ENCODE measurements at places on chromosomes 6 and 20. TPM values are rescaled to one million over a fixed set of nuclear protein-coding genes. Genes with fewer than 3 reads are reported as not detected.

DNA sequence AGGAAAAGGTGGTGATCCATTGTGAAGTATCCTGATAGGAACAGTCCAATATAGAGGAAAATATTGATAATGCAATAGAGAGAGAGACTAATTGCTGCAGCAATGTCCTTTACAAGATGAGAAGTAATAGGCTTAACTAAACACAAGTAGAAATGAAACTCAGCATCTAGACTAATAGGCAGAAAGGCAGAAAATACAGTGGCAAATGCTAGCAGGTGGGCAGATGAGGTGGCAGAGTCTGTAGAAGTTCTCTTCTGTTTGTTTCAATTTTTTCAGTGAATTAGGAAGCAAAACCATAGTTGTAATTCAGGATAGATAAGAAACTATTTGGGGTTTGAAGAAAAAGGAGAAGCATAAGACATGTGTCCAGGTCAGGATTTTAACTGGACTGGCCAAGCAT is 236.7 kb upstream of the HS3ST5 start:
- H3K4me1 ChIP-seq: peaks cover 5% of the 10 kb centered on the region
- no peak overlapping the region for H3K4me3 ChIP-seq
- H3K36me3 ChIP-seq: no peaks in the 10 kb centered on the region
- no peak overlapping the region for H3K27ac ChIP-seq
- no peaks in the 10 kb centered on the region for H3K27me3 ChIP-seq
- DNase-seq: no peak

DNA sequence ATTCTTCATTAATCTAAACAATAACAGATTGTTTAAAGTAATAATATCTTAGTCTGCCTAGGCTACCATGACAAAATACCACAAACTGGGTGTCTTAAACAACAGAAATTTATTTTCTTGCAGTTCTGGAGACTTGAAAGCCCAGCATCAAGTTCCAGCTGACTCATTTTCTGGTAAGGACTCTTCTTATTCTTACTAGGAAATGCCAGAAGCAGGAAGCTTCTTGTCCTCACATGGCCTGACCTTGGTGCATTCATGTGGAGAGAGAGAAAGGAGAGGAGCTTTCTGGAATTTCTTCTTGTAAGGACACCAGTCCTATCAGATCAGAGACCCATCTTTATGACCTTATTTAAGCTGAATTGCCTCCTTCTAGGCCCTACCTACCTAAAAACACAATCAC is 110.5 kb downstream of the ANKRD60 start:
- no peaks in the 10 kb centered on the region for H3K27me3 ChIP-seq
- no peaks in the 10 kb centered on the region for H3K4me1 ChIP-seq
- no peak for DNase-seq
- H3K36me3 ChIP-seq: no peaks in the 10 kb centered on the region

DNA sequence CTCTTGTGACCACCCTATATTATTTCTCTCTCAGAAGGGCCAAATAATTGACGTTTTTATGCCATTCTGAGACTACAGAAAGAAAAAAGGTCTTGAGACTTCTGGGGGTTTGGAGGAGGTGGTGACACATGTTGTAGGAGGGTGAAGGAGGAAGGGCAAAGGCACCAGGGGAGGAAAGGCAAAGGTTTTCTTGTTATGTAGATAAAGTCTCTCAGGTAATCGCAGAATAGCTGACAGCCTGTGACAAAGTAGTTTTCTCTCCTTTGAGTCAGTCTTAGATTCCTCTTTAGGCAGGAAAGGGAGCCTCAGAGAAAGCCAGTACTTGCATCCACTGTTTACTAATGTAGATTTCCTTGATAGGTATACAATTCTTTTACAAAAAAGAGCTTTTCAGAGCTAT is 23.6 kb downstream of the OR2B2 start:
- no peaks in the 10 kb centered on the region for H3K27me3 ChIP-seq
- H3K4me1 ChIP-seq: peaks cover 7% of the 10 kb centered on the region
- no peaks in the 10 kb centered on the region for H3K36me3 ChIP-seq
- H3K4me3 ChIP-seq: peak overlapping the region; percentile 98
- no peak for DNase-seq
- H3K27ac ChIP-seq: no peak overlapping the region

GRCh38 chr6:75203721-75204120 is 2.1 kb downstream of the COL12A1 start:
- no peak overlapping the region for H3K27ac ChIP-seq
- no peaks in the 10 kb centered on the region for H3K36me3 ChIP-seq
- no peak overlapping the region for H3K4me3 ChIP-seq
- peaks cover 40% of the 10 kb centered on the region for H3K27me3 ChIP-seq

GRCh38 chr6:24125980-24126379 is at the start of gene NRSN1:
Gene NRSN1, plus strand, starts transcription at chr6:24126215. Its CDS starts 8,113 bp downstream, at chr6:24134328.
- no peaks in the 10 kb centered on the region for H3K27me3 ChIP-seq
- H3K27ac ChIP-seq: no peak within 1 kb of the TSS
- peak within 1 kb of the TSS; percentile 68 for H3K4me3 ChIP-seq
- H3K4me1 ChIP-seq: no peaks in the 10 kb centered on the region
- no peaks in the 10 kb centered on the region for H3K36me3 ChIP-seq

DNA sequence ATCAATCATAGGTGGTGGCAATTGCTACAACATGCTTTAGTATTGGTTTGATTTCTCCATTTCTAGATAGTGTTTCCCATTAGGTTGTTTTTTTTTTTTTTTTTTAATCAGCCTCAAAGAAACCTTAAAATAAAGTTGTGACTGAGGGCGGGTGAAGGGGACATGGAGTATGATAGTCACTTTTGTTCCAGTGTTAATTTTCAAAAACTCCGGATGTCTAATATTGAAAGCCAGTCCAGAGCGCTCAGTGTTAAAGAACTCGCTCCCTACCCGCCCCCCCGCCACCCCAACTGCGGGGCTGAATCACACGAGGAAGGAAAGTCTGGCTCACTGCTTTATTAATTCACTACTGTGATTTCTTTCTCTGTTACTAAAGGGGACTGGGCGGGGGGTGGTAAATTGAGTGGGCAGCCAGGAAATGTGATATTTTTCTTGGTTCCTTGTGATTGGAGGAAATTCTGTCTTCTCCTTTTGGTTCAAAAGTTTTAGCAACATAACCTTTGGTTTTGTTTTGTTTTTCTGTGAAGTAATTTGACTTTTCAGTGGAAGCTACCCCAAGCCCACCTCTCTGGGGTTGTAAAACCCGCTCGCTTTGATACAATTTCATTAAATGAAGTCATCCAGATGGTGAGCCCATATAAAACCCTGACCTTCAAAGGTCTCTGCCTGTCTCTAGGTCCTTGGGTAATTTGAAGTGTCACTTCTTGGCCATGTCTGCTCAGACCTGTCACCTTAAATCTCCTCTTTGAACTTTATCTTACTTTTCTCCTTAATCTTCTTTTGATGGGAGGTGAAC is 38.0 kb downstream of the TNFAIP3 start:
- H3K27ac ChIP-seq: no peak overlapping the region
- no peak for DNase-seq
- H3K27me3 ChIP-seq: no peaks in the 10 kb centered on the region
- H3K4me3 ChIP-seq: no peak overlapping the region
- no peaks in the 10 kb centered on the region for H3K4me1 ChIP-seq
- H3K36me3 ChIP-seq: no peaks in the 10 kb centered on the region

DNA sequence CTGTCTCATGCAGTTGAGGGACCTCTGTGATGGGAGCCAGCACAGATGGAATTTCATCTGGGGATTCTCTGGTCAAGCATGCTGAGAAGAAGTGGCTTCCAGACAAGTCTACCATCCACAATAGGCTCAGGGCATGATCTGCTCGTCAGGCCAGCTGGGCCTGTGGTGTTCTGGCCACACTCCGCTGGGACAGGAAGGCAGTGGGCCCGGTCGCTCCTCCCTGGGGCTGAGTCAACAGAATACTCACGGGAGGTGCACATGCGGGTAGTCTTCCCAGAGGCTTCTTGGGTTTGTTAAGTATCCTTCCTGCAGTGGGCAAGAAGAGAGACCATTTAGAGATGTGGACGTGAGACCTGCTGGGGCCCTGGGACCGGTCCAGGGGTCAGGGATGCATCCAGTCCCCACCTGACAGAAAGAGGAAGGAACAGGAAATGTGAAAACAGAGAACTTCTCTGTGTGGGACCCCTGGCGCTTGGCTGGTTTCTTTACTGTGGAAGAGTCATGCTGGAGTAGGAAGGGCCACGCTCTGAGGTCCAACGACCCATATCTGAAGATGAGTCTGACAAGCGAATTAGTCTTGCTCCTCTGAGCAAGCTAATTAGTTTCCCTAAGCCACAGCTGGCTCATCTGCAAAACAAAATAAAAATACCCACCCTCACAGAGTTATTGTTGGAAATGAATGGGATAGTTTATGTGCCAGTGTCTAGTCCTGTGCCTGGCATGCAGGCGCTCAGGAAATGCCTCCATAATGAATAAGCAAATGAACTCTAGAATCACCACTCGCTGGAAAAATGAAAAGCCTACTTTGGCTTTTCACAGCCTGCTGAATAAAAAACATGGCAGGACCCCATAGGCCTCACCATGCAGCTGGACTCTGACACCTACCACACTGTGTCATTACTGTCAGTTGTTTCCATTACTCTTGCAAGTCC is 67.3 kb downstream of the TRAM2 start:
- H3K27ac ChIP-seq: no peak overlapping the region
- no peaks in the 10 kb centered on the region for H3K27me3 ChIP-seq
- H3K4me3 ChIP-seq: no peak overlapping the region

DNA sequence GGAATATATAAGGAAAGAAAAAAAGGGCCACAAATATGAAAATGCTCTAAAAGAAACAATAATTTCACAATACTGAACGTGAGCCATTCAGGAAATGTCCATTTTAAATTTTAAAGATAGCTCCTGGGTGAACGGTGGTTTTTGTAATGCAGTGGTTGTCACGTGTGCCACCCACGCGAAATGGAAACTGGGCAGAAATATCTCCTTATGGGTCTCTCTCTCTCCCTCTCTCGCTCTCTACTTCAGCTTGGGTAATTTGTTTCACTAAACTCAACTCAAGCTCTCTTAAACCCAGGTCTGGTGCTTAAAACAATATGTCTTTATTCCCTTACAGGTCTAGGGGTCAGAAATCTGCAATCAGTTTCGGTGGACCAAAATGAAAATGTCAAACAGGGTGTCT is 150.8 kb downstream of the OR2B2 start:
- H3K4me3 ChIP-seq: peak overlapping the region; percentile 16
- H3K27me3 ChIP-seq: peaks cover 16% of the 10 kb centered on the region
- no peak overlapping the region for H3K27ac ChIP-seq
- peaks cover 2% of the 10 kb centered on the region for H3K4me1 ChIP-seq
- no peaks in the 10 kb centered on the region for H3K36me3 ChIP-seq

ROS1 gene
- total RNA-seq: not detected

HRH3 gene
- total RNA-seq: 4.5 TPM

Data from H1 (cell line).